NCI-H2227 treated with DMSO at 0.1 percent for 48 hours (cell line): ENCODE measurements at places on chromosomes 5 and 9.

DNA sequence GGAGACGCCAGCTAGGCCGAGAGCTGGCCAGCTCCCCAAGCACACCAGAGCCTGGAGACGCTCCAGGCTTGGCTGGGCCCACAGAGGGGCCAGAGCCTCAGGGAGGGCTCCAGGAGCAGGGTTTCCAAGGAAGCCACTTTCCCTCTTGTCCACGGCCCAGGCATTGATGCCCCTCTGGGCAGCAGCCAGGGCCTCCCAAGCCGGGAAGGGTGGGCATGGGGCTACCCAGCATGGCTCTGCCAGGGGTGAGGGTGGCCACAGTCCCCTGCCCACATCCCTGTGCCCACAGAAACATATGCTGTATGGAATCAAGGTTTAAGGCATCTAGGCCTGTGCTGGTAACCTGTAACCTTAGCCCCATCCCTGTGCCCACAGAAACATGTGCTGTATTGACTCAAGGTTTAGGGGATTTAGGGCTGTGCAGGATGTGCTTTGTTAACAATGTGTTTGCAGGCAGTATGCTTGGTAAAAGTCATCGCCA lies 1.5 kb upstream of the DPP7 start:
- no peak for DNase-seq

DNA sequence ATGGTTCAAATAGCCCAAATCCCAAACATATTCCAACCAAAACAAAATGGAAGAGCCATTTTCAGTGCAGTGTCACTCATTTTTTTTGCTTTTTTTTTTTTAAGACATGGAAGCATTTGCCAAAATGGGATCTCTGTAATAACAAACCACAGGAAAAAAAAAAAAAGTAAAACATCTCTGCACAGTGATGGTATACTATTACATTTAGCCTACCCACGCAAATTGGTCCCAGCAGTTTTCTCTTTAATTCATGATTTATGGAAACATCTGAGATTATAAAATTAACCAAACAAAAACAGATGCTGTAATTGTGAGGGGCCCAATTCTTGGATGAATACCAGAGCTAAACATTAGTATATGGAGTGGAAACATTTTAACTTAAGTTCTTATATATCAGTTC lies 566.6 kb downstream of the ZNF608 start:
- no peak for DNase-seq

DNA sequence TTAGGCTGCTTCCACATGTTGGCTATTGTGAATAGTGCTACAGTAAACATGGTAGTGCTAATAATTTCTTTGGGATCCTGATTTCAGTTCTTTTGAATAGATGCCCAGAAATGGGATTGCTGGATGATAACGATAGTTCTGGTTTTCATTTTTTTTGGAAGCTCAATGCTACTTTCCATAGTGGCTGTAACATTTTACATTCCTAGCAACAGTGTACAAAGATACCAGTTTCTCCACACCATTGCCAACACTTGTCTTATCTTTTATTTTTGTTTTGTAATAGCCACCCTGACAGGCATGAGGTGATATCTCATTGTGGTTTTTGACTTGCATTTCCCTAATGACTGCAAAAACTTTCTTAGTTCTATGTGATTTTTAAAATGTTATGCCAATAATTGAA lies 68.8 kb upstream of the LRRC70 start:
- DNase-seq, result no peak

GRCh38 chr5:139439013-139439903 lies at the start of gene DNAJC18:
DNAJC18 (minus strand) TSS chr5:139439525; CDS start chr5:139439445, 80 bp downstream.
- peak; percentile 92 for DNase-seq

DNA sequence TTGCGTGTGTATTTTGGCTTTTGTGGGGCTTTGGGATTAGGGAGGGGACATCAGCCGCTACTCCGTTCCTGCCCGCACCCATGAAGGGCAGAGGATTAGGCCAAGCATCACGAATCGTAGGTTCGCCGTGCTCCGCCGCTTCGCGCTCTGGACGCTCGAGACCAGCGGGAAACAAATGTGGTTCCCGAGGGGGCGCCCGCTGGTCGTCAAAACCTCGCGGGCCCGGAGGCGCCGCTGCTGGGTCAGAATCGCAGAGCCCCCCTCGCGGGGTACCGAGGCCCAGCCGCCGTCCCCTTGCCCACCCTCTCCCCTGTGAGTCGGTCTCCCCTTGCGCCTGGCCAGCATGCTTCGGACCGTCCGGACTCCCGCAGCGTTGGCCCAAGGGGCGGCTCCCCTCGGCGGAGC lies 2.3 kb upstream of the PAX5 start:
- DNase-seq, result peak; percentile 13
